ENCODE measurements at places on chromosomes 3 and 15.

DNA sequence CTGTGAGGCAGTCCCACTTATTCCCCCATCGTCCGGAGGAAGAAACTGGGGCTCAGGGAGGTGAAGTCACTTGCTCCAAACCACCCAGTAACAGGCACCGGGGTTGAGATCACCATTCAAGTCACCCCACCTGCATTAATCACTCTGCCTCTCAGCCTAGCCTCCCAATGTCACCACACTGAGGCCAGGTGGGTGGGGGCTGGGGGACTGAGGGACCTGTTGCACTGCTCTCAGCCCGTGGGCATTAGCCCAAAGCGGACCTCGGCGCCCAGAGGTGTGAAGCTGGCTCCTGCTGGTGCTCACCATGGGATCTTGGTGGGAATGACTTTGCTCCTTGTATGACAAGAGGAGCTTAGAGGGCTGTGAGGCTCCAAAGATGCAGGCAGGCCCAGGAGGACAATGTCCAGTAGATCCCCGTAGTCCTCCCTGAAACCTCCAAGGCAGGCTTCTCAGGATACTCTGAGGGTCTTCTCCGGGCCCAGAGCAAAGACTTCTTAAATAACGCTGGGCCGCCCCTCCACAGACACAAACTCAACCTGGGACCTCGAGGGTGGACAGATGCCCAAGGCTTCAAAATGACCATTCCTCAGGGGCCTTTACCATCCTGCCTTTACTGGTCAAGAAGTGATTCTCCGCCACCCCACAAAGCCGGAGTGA, 1.7 kb downstream of the NT5DC2 start:
- DNase-seq: no peak

GRCh38 chr3:144624656-144625055, 653.0 kb downstream of the DIPK2A start:
- DNase-seq: no peak

DNA sequence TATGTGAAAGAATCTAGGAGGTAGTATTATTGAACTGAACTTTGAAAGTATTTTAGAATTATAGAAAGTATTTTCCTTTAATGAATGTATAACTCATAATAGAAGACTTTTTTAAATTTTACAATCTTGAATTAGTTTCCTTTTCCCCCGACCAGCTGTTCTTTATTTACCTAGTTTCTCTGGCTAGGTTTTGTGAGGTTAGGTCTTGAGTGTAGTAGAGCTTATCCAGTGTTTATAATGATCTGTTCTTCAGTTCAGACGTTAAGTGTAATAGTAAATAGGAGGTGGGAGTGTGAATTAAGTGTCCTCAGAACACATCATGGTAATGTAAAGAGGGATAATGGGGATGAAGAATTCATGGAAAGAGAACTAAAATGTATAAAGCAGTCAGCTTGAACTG, 93.8 kb downstream of the MYRIP start:
- DNase-seq: no peak

DNA sequence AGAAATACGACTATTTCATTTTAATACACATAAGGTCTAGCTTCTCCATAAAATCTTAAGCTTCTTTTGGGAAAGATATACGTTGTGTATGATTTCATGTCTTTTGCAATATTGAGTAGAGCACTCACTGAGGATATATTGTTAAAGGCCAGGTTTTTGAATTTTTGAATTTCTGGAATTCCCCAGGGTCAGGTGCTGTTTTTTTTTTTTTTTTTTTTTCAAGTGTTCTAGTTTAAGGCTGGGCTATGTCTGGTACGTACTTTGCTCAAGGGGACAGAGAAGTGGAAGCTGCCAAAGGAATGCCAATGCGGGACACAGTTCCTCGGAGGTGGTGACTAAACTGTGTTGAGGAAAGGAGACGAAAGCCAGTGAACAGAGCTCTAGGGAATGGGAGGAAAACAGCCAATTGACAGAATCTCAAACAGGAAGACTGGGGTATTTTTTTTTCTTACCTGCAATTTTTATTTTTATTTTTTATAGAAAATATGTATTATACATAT, 510.5 kb upstream of the CBLB start:
- DNase-seq: no peak

DNA sequence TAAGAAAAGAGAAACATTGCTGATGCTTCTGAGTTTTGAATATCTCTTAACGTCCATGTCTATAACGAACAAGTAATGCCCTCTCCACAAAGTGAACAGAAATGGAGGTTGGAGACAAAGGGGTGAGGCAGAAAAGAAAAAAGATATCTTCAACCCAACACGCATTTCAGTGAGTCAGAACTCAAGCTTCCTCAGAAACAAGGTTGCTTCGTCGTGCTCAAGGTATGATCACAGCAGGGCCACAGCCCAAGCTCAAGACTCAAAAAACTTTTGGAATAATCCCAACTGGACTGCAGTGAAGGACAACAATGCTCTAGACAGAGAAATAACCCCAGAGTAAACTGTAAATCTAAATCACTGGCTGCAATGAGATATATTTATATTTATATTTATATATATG, 18.9 kb downstream of the WNT5A start:
- no peak for DNase-seq

DNA sequence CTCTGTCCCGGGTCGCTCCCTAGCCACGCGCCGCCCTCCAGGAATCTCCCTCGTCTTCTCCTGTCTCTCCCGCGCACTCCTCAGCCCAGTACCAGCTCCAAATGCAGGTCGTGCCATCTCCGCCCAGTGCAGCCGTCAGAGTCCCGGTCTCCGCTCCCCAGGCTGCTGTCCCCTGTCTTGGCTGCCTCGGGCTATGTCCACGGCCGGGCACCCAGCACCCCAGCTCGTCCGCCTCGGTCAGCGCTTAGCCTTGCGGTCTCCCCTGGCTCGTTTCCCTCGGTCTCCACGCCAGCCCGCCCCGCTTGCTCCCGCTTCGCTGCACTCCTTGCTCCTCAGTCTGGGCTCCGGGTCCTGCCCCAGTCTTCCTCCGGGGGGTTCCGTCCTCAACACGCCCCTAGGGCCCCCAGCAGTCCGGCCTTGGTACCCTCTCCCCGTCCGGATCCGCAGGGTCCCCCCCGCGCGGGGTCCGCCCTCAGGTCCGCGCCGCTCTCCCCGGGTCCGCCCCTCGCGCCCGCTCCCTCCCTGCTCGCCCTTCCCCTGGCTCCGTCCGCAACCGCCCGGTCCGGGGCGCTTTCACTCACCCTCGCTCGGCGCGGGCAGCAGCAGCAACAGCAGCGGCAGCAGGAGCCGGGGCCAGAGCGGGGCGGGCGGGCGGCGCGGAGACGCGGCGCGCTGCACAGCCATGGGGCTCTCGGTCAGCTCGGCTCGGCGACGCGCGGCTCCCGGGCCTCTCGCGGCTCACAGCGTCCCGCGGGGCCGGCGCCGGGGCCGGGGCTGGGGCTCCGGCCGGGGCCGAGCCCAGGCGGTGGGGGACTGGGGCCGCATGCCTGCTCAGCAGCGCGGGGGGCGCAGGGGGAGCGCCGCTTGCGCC, 462 bp downstream of the IGDCC3 start:
- DNase-seq: no peak

- no peak for DNase-seq
Observed at GRCh38 chr15:28952666-28953491, 67.1 kb downstream of the APBA2 start.

- no peak for DNase-seq
Observed at GRCh38 chr3:198113206-198114053, 153.4 kb downstream of the LMLN start.

- no peak for DNase-seq
Observed at GRCh38 chr3:244041-244440, 47.5 kb downstream of the CHL1 start.

- DNase-seq: no peak
Observed at GRCh38 chr3:179264449-179264848, 13.5 kb upstream of the KCNMB3 start.

DNA sequence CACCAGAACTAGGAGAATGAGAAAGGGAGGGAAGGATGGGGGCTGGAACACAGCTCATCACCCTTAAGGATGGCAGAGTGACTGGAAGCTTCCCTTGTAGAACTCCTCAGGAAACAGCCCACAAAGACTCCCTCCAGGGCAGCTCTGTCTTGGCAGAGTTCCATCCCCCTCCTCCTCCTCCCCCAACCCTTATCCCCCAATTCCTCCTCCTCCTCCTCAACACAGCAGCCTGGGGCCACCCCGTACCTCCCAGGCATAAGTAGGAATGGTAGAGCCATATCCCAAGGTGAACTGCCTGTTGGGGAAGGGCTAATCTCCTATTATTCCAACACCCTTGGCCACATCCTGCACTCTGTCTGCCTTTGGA, 38.8 kb downstream of the ADCY5 start:
- DNase-seq: no peak

DNA sequence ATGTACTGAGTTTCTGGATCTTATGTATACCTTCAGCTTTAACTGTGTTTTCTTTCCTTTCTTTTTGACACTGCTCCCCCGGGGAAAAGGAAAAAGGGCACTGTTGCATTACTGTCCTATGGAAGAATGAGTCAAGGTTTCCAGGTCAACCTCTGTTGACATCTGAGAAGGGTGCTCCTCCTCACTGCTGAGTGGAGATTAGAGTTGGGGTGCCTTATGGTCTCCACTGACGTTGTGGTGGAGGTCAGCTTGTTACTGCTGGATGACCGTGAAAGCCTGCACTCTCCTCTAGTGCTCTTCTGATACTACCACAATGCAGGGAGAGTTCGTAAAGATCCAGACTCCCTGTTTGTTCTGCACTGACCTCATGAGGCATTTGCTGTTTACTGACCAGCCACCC, 252.1 kb upstream of the GRM7 start:
- DNase-seq: no peak

DNA sequence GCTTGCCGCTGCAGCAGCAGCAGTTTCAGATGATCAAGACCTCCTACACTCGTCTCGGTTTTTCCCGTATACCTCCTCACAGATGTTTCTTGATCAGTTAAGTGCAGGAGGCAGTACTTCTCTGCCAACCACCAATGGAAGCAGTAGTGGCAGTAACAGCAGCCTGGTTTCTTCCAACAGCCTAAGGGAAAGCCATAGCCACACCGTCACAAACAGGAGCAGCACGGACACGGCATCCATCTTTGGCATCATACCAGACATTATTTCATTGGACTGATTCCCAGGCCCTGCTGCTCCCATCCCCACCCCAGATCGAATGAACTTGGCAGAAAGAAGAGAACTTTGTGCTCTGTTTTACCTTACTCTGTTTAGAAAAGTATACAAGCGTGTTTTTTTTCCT, 17.6 kb downstream of the CALML4 start:
- DNase-seq: no peak

GRCh38 chr3:149003653-149004305, 12.4 kb downstream of the GYG1 start:
- no peak for DNase-seq

DNA sequence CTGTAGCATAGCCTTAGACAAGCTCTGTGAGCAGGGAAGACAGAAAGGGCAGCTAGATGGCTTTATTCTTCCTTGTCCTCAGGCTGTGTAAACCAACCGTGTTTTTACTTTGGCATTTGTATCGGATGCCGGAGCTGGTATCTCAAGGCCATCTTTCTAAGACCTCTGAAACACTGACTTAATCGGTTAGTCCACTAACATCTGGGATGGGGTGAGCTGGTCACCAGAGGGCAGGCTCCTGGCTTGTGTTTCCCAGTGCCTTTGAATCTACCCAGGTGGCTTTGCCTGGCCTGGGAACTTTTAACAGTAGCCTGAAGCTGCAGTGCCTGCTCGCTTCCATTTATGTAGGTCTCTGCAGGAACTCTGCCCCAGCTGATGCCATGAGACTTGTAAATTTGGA, 252.7 kb downstream of the NR1D2 start:
- no peak for DNase-seq

- no peak for DNase-seq
Observed at GRCh38 chr3:79030157-79030556, 737.6 kb downstream of the ROBO1 start.

GRCh38 chr3:37453393-37454389, 279.3 kb upstream of the LRRFIP2 start:
- DNase-seq: no peak

All from stimulated activated CD4-positive, alpha-beta T cell treated with anti-CD3 and anti-CD28 coated beads, Interleukin-1b, Interleukin-23, amount 100 ng/mL, for 1 hour (primary cell).